ENCODE measurements at places on chromosomes 13 and 19.

DNA sequence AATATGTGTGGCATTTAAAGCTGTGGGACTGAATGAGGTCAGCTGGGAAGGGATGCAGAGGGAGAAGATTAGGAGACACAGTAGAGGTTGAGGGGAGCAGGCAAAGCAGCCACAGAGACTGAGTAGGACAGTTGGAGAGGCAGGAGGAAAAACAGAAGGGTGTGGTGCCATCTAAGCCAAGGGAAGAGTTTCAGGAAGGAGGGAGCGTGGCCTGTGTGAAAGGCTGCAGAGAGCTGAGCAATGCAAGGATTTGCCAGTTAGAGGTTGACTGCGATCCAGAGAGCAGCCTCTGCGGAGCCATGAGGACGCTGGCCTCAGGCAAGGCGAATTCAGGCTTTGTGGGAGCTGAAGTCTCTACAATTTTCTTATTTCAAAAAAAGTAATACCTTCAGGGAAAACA, 28.9 kb downstream of the SOX21 start:
- no peak for DNase-seq

- no peak for DNase-seq
These were observed 118.7 kb downstream of the FRY start for GRCh38 chr13:32150239-32150638.

DNA sequence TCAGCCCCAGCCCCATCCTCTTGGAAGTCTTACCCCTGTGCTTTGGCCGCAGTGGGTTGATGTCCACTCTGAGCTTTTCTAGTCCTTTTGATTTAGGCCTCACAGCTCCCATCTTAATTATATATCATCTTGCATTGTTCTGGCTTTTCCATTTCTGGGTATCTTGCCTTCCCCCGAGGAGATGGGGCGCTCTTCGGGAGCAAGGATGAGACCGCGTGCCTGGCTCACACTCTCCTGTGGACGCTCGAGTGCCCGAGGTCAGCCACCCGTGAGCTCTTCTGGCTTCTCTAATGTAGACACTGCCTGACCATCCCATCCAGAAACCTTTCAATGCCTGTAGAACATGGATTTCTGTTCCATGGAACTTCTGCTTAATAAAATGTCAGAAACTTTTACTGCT, 53.5 kb upstream of the GPR183 start:
- no peak for DNase-seq

DNA sequence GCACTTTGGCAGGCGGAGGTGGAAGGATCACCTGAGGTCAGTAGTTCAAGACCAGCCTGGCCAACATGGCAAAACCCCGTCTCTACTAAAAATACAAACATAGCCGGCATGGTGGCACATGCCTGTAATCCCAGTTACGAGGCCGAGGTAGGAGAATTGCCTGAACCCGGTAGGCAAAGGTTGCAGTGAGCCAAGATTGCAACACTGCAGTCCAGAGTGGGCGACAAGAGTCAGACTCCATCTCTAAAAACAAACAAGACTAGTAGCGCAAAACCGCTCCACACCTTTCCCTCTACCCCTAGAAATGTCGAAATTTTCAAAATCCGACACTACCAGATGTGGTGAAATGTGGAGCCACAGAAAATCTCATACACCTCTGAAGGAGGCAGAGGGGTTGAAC, 11.2 kb upstream of the TYROBP start:
- no peak for DNase-seq

DNA sequence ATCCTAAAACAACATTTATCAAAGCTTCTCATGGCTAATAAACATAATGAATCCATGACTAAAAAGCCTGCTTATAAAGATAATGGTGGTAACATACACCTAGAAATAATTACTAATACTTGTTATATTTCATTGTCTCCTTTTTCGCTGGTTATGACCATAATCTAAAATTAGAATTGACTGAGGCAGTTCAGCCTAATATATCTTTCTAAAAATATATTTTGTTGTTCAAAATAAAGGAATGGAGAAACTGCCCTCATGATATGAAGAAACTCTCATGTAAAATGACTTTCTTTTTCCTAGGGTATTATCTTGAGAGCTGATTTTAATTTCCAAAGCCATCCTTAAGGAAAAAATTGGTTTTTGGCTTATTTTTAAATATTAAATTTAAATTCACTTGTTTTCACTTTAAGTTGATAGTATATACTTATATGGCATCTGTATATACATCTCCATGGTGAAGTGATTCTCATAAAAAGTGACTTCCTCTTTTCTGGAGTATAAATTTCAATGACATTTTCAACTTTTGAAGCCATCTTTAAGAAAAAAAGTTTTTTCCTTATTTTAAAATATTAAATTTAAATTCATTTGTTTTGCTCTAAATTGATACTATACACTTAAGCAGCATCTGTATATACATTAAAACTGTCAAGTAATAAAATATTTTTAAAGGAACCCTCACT, 204.6 kb downstream of the VWA8 start:
- no peak for DNase-seq

GRCh38 chr19:3700242-3701032, at the start of gene PIP5K1C:
TSS of gene PIP5K1C (minus strand) at chr19:3700468. CDS start at chr19:3700390, 78 bp downstream.
- DNase-seq, result peak; percentile 95

DNA sequence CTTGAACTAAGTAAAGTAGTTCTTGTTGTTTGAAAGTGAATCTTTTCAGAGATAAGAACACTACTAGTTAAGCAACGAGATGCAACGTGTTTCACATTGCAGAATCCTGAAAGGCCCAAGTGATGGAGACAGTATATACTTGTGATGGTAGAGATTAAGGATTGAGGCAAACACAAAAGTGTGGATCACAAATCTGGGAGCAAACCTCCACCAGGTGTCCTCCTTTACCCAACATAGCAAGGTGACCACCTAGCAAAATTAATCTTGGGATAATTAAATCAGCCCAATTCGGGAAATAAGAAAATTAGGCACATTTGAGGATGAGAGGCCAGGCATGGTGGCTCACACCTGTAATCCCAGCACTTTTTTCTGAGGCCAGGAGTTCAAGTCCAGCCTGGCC, 563.9 kb downstream of the DACH1 start:
- DNase-seq, result no peak

DNA sequence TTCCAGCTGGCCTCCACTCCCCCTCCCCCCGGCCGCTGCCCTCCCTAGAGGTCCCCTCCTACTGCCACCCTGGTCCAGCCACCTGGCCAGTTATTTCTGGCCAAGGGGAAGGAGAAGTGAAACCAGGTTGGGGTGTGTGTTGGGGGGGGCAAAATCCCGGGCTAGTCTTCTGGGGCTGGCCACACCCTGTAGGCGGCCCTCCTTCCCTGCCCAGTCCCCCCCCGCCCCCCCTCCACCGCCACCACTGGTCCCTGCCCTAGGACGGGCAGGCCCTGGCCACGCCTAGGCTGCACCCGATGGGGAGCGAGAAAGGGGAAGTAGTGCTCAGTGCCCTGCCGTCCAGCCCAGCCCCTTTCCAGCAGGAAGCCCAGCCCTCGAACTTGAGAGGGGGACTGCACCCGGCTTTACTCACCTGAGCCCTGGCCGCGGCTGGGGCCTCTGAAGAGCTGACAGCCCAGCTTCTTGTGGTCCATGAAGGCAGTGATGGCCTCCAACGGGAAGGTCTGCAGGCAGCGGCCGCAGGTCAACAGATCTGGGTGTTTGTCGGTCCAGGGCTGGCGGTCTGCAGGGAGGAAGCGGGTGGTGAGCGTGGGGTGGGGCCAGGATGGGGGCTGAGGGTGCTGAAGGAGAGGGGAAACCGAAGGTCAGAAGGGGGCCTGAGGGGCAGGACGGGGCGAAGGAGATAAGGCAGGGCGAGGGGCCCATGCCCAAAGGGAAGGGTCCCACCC, 813 bp downstream of the ZNF296 start:
- DNase-seq, result peak; percentile 65

- DNase-seq, result no peak
These were observed 40.6 kb downstream of the DCLK1 start for GRCh38 chr13:36090592-36090991.

GRCh38 chr13:106835477-106835876, 267.5 kb upstream of the ARGLU1 start:
- DNase-seq, result no peak

- DNase-seq, result no peak
These were observed 39.1 kb downstream of the LATS2 start for GRCh38 chr13:21022056-21022979.

DNA sequence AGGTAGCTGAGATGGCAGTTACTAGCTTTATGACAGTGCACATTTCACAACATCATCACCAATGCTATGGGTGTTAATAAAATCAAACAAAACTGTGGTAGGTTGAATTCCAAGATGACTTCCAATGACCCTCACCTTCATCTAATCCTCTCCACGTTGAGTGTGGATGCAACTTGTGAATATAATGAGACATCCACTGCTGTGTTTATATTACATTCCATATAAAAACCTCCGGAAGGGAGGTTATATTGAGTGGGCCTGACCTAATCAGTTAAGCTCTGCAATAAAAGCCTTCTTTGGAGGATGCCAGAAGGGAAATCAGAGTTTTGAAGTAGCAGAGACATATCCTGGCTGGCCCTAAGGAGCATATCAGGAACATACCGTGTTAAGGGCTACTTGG, 25.6 kb upstream of the CSNK1A1L start:
- DNase-seq, result no peak

DNA sequence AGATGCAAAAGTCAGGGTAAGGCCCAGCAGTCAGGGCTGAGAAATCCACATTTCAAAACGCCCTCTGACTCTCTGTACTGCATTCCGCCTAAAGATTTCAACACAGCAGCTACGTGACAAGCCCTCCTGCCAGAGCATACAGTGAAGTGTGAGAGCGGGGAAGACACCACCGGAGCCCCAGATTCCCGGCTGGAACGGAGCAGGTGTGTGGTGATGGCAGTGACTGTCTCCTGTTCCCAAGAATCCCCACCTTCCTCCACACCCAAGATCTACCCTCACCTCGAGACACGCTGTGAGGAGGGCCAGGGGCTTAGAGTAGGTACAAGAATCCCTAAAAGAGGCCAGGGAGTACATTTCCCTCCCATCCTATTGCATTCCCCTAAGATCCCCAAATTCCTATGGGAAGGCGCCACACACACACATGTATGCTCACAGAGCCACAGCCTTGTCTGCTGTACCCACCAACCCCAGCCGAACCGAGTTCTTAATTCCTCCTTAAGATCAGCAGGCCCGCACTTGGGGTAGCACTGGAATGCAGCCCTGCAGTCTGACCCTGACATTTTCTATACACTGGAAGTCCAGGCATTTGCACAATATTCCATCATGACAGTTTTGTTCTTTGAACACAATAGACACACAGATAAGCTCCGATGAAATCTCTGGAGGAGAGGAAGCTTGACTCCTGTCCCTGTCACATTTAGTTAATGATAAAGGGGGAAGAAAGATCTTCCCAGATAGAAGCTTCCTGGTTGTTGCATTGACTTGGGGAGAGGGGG, 102.9 kb downstream of the FOXO1 start:
- no peak for DNase-seq

DNA sequence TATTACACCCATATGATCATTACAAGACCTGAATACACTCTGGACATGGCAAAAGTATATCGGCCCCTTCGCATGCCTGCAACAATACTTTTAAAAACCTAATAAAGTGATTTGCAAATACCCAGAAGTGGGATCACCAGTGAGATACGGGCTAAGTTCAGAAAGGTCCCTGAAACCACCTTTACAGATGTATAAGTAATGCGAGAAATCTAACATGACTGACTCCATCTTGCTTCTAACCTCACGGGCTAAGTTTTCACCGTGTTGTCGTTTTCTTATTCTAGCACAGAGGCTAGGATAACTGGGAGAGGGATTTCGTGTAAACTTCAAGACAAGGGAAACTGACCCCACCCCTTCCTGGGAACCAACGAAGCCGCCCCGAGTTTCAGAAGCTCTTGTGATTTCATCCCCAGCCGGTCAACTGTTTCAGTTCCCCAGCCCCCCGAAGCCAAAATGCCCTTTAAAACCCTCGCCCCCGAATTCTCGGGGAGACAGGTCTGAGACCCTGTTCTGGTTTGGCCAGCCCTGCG, 703 bp downstream of the NEK3 start:
- DNase-seq, result no peak

DNA sequence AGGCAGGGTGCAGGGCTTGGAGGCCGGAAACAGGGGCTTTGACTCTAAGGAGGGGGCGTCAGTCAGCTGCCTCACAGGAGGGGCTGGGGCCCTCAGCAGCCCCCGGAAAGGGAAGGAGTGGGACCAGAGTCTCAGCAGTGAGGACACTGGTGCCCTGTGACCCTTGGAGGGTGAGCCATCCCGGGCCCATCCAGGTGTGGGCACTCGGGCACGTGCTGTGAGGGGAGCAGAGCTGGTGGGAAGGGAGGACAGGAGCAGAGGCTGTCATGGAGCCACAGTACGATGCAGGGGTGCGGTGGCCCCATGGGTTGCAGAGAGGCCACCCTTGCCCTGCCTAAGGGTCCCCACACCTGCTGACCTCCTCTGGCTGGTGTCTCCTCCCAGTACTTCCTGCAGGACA, 19.1 kb upstream of the ZNF544 start:
- no peak for DNase-seq

DNA sequence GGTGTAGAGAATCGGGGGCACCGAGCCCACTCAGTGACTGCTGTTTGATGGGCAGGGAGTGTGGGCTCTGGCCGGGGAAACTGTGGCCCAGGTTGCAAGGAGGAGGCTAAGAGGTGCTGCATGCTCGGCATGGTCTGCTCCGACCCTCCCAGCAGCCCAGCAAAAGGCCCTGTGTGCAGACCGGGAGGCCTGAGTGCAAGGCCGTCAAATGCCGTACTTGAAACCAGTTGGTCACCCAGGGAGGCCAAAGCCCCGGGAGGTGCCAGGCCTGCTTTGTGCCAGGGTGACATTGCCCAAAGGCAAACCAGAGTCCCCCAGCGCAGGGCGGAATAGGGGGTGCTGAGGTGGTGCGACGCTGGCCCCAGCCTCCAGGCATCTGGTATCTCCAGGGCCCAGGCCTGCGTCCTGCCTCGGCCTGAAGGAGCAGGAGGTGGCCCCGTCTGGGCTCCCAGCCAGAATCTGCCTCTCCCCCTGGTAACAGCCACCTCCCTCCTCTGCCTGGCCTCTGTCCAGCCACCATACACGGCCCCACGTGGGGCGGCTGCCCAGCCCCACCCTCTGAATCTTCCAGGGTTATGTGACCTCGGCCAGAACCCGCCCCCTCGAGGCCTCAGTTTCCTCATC, 4.0 kb downstream of the PIK3R2 start:
- peak; percentile 87 for DNase-seq

- no peak for DNase-seq
These were observed 1.2 kb downstream of the S1PR4 start for GRCh38 chr19:3179739-3180293.

GRCh38 chr13:97403893-97404750, 29.8 kb upstream of the RAP2A start:
- DNase-seq, result no peak

DNA sequence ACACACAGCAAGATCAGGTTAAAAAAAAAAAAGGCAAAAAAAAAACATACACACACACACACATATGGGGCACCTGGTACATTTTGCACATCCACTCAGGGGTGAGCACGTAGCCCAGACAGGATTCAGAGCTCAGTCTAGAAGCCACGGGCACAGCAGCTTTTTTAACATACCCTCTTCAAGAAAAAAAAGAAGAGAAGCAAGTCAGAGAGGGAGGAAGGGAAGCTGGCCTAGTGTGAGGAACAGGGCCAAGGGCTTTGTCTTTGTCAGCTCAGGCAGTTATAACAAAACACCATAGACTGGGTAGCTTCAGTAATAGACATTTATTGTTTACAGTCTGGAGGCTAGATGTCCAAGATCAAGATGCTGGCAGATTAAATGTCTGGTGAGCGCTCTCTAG, 2.3 kb upstream of the TPM4 start:
- DNase-seq, result no peak

- DNase-seq, result no peak
These were observed 58.0 kb downstream of the MAP4K1 start for GRCh38 chr19:38559428-38560401.

- DNase-seq, result no peak
These were observed 8.8 kb downstream of the PRPF31 start for GRCh38 chr19:54124393-54124792.
